NCI-H2171 treated with DMSO at 0.1 percent for 48 hours (cell line): ENCODE measurements at places on chromosomes 2 and 18.

DNA sequence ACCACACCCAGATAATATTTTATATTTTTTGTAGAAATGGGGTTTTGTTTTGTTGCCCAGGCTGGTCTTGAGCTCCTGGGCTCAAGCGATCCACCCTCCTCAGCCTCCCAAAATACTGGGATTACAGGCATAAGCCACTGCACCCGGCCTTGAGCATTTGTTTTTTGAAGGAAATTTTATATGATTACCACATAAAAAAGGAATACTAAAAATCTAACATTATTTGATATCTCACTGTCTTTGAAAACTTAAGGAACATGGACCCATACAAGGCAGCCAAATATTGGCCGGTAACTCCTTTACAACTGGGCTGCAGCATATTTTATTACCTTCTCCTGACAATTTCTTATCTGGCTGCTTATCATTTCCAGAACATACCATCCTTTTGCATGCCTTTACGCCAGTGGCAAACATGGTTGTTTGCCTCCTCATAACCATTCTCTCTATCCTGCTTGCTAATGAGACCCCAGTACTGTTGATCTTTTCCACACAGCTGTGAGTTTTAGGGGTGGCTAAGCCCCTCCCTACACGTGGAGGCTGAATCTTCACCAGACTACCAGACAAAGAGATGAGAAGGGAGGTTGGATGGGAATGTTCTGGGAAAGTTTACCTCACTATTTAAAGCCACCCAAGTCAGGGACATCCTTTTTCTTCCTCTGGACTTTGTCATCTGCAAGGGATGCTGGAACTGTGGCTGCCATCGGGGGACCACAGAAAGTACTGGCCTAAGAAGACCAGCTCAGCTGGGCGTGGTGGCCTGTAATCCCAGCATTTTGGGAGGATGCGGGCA is 157.5 kb downstream of the TGIF1 start:
- DNase-seq = no peak

DNA sequence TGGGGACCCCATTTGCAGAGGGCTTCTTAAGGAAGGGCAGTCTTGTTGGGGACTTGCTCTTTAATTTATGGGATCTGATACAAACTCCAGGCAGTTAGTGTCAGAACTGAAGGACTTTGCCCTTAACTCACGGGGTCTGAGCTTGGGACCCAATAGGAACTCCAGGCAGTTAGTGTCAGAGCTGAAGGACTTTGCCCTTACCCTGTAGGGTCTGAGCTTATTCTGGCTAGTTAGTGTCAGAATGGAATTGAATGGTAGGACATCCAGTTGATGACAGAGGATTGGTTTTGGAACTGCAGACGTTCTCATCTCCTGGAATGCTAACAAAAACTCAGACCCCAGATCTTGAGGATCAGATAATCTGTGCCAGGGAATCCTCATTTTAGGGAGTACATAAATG is 256.9 kb upstream of the COPS8 start:
- DNase-seq = no peak

GRCh38 chr2:185130685-185131084 is 532.4 kb downstream of the ZNF804A start:
- DNase-seq = no peak

DNA sequence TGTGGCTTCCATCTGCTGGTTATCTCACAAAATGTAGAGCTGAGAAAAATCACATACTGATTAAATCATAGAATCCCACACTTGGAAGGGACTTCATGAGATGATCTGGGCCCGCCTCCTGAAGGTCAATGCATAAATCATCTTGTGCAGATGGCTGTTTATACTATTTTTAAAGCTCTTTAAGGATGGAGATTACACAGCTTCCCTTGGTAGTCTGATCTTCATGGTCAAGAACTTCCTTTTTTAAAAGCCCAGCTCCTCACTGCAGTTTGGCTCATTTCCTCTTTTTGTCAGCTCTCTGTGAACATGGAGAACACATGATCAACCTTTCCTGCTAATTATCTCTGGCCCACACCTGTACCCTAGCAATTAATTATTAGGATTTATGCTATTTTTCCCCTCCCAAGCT is 25.9 kb downstream of the GCG start:
- no peak for DNase-seq

GRCh38 chr18:5998907-5999306 is 103.6 kb upstream of the TMEM200C start:
- no peak for DNase-seq

DNA sequence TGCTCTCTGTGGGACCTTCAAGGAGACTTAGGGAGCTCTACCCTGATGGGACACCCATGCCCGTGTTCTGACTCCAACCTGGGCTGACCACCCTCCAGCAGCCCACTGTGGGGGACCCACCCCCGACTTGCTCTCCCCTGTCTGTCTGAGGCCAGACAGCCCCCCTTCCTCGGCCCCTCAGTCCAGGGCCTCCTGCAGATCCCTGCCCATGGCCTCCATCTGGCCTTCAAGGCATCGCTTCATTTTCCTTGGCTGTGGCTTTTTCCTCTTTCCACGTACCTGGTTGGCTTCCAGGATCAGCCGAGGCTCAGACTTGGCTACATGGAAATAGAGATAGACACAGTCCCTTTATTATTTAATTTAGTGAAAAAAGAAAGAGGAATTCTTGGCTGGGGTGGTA is 290.0 kb downstream of the CYP26B1 start:
- no peak for DNase-seq

GRCh38 chr2:234111523-234111922 is 61.0 kb downstream of the SPP2 start:
- DNase-seq = no peak

DNA sequence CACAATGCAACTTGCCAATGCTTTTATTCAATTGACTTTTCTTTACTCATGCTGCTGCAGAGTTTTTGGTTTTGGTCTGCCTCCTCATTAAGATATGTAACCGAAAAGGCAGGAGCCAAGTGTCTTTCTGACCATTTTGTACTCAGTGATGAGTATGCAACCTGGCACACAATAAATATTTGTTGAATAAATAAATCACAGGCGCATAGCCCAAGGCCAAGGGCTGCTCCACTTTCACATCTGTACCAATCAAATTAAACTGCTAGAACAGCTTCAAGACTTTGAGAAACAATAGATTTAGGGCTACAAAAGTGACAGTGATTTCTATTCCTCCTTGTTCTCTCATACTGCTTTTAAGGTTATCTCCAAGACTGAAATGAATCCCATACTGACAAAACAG is 828.2 kb downstream of the RNF144A start:
- DNase-seq = no peak

DNA sequence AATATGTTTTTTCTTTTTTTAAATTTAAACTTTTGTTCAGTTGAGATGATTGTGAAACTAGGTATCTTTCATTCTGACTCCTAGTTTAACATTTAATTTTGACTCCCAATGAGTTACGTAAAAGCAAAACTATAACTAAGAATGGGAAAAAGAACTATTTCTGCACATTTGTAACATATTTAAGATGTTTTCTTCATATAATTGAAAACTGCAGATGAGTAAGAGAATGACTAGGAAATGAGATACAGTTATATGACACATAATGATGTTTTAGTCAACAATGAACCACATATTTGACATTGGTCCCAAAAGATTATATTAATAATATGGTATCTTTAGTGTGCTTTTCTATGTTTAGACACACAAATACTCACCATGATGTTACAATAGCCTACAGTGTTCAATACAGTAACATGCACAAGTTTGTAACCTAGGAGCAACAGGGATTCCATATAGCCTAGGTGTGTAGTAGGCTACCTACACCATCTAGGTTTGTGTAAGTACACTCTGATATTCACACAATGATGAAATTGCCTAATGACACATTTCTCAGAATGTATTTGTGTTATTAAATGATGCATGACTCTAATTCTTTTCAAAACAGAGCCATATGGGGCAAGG is 12.6 kb downstream of the ERMN start:
- peak; percentile 64 for DNase-seq

- no peak for DNase-seq
Observed at GRCh38 chr2:201656740-201657139, 13.4 kb upstream of the TMEM237 start.

- DNase-seq = no peak
Observed at GRCh38 chr2:171174075-171174474, 13.4 kb upstream of the TLK1 start.

DNA sequence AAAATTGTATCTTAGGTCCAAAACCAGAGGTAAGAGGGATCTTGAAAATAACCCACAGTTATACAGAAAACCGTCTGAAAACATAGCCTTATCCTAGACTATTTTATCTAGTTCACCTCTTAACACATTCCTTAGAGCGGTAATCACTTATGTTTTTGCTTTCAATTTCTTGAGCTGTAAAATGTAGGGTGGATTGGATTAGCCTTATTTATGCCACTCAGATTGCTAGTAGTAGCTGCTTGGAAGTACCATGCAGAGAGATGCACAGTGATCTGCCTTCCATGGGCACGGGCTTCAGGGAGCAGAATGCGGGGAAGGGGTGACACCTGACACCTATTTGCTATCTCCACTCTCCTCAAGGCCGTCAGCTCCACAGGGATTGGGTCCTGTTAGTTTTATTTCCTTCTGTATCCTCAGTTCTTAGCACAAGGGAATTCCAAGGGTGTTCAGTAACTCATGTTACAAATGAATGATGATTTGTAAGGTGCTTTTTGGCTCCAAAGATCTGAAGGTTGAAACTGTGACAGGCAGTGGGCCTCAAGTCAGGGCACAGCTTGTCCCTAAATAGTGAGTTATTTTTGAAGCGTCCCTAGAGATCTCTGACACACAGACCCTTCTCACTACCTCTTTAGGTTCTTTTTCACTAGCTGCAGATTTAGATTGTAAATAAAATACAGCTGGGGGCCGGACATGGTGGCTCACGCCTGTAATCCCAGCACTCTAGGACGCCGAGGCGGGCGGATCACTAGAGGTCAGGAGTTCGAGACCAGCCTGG is 64.0 kb upstream of the PMAIP1 start:
- peak; percentile 87 for DNase-seq

DNA sequence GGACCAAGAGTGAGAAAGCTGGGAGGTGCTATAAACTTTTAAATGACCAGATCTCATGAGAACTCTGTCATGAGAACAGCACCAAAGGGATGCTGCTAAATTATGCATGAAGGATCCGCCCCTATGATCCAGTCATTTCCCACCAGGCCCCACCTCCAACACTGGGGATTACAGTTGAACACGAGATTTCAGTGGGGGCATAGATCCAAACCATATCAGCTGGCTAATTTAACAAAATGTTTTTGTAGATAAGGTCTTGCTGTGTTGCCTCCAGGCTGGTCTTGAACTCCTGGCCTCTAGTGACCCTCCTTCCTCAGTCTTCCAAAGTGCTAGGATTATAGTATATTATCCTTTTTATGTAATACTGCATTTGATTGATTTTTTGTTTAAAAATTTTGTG is 56.0 kb downstream of the NBEAL1 start:
- DNase-seq = no peak

DNA sequence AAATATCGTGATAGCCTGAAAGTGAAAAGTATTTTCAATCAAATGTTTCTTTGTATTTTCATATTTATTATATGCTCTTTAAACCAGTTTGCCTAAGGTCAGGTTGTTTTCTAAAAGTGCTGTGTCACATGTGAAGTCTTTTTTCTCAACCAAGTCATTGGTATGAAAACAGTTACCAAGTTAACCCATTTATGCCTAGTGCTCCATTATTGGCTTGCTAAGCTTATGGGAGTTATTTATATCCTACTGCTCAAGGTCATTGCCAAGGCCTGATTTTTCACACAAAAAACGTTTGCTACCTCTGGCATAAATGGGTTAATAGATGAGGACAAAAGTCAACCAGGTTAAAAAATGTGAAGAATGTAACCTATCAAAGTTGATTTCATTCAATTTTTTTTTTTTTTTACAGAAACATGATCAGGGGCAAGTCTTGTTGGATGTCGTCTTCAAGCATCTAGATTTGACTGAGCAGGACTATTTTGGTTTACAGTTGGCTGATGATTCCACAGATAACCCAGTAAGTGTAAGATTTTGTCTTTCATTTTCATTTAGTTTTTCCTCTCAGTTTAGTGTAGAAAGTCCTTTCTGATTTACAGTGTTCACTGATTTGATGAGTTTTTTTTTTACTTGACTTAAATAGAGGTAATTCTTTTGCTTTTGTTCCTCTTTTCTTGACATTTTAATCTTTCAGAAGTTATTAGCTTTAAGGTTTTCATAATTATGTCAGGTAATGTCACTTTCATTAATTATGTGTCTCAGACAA is 102.6 kb downstream of the PTPN4 start:
- DNase-seq = no peak

- DNase-seq = no peak
Observed at GRCh38 chr18:43213816-43214215, 63.5 kb downstream of the SYT4 start.

DNA sequence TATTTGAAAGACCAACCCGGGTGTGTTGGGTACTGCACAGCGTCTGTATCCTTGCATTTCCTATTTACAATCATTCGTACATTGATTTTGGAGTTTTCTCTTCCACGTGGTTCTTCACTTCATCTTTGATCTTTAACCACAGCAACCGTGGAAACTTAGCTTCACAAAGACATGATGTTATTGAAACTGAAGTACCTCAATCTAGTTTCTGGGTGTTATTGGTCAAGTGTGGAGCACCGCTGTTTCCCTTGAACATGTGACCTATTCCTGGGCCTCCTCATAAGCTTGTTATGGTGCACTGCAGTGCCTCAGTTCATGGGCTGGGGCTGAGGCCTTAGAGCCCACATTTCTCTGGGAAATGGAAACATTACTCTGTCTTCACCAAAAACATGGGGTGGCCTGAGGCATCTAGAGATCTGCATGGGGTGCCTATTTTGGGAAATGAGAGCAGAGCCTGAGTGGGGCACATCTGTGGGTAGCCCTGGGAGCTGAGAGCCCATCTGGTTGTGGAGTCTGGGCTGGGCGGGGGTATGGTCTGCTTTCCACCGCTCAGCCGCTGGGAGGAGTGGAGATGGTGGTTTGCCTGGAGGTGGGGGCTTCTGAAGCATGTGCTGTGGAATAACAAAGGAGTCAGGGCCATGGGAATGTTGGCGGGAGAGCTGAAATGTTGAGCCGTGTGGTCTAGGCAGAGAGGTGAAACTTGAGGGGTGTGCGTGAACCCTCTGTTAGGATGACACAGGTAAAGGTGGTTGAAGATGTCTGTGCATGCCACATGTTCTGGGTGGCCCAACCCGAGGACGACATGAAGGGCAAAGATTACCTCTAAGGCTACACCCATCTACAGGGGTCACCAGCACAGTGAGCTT is 37.4 kb downstream of the ZNF236 start:
- no peak for DNase-seq

DNA sequence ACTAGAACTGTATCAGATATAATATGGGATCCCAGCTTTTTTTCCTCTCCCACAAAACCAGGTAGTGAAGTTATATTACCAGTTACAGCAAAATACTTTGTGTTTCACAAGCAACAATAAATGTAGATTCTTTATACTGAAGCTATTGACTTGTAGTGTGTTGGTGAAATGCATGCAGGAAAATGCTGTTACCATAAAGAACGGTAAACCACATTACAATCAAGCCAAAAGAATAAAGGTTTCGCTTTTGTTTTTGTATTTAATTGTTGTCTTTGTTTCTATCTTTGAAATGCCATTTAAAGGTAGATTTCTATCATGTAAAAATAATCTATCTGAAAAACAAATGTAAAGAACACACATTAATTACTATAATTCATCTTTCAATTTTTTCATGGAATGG is 77.7 kb upstream of the CSRNP3 start:
- DNase-seq = no peak

GRCh38 chr2:236803621-236804020 is 234.0 kb downstream of the ACKR3 start:
- DNase-seq = no peak

- DNase-seq = no peak
Observed at GRCh38 chr2:102021779-102022178, 30.0 kb downstream of the IL1R2 start.
